ENCODE measurements at places on chromosomes 12 and 14. TPM values are rescaled to one million over a fixed set of nuclear protein-coding genes. Genes with fewer than 3 reads are reported as not detected.

The RNASE7 gene
- total RNA-seq = not detected

The FGF6 gene
- not detected for total RNA-seq

The AGAP2 gene
- 1.8 TPM for total RNA-seq

The JAG2 gene
- 13.0 TPM for total RNA-seq

The OTX2 gene
- total RNA-seq = not detected

All from posterior vena cava (tissue), 2 donors.